Effector memory CD4-positive, alpha-beta T cell (primary cell): ENCODE measurements at places on chromosomes 1 and 21.

DNA sequence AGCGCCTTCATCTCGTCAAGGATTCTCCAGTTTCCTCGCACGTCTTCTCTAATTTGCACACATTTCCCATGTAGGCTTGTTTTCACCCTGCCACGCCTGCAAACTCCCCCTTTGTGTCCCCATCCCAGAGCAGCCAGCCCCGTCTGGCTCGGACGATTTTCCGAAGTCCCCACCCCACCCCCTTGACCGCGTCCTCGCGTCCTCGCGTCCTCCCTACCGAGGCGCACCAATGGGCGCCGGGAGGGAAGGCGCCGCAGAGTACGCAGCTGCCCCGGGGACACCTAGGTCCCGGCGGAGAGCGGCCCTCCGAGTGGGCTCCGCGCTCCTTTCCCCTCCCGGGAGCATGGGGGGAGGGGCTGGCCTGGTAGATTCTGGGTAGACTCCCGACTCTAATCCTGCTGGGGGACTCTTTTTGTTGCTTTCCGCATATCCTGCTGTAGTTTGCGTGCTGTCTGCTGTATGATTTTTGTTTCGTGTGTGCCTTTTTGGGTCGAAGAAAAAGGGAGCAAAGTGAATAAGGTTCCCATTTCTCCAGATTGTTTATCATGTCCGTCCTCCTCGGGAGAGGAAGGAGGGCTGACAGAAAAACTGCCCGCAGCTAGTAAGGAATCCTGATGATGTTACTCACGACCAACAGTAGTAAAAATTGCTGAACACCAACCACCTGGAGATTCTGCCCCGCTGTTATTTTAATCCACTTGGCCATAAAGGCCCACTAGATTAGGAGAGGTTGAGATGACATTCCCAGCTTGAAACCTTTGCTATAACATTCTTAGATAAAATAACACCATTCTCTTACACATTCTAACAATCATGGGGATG lies 1.5 kb downstream of the CACHD1 start:
- DNase-seq = no peak

DNA sequence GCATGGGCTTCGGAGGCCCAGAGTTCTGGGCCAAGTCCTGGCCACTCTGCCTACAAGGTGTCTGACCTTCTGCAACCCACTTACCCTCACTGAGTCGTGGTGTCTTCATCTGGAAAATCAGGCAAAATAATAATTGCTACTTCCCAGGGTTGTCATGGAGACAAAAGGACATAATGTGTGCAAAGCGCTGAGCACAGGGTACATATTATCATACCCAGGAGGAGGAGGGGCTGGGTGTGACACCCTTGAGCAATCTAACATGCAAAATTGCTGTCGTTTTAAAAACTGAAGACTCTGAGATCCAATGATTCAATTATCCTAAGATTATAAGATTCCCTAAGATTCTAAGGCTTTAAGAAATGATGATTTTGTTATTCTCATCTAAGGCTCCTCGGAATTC lies 459.5 kb downstream of the PTPRU start:
- no peak for DNase-seq

DNA sequence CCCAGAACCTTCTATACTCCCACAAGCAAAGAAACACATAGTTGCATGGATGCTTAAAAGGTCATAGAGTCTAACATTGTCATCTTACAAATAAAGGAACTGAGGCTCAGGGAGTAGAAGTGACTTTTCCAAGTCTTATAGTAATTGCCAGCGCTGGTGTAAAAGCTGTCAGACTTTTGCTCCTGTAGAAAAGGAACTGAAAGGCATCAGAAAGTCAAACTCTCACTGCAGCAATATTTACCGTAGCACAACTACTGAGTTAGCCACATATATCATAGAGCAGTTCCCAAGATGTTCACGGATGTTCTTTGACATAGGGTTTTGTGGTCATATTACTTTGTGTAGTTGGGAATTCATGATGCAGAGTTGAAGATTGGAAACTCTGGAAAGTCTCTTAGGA lies 16.6 kb upstream of the USP24 start:
- no peak for DNase-seq

- no peak for DNase-seq
These were observed 61.1 kb downstream of the UBE2T start for GRCh38 chr1:202280595-202280994.

DNA sequence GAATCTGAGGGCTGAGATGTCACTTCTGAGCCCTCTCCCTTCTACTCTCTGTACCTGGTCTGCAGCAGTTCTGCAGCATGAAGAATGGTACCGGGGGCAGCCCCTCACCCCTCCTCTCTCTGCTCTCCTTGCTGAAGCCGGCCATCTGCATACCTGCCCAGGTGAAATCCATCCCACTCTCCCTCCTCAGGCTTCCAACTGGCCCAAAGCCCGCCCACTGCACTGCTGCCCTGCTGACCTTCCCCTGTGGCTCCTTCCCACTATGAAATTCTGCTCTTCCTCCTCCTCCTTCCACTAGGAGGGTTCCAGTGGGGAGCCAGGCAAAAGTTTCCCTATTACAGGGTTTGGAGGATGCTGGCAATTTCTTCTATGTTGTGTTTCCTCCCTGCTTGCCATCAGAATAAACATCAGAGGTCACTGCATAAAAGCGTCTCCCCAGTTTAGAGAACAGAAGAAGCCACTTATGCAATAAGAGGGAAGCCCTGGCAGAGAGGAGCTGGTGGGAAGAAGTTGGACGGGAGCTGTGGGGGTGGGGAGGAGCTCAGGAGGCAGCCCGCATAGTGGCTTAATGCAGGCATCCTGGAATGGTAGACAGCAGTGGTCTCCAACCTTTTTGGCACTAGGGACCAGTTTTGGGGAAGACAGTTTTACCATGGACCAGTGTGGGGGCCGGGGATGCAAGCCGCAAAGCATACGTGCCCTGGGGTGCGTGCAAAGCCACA lies 30.3 kb downstream of the TMCO4 start:
- DNase-seq = no peak

- DNase-seq = no peak
These were observed 7.4 kb downstream of the DOP1B start for GRCh38 chr21:36163750-36164741.

GRCh38 chr1:116432655-116433265 lies 59.7 kb downstream of the ATP1A1 start:
- no peak for DNase-seq

DNA sequence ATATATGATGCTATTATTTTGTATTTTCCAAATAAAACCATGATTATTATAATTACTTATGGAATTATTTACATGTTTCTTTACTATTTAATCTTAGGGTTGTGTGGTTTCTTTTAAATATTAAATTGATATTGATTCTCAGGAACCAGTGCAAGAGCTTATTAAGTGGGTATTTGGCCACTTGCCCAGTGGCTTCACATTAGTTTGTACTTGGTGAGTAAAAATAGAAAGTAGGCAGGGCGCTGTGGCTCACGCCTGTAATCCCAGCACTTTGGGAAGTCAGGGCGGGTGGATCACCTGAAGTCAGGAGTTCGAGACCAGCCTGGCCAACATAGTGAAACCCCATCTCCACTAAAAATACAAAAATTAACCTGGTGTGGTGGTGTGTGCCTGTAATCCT lies 497.1 kb downstream of the PTPRC start:
- DNase-seq = no peak

GRCh38 chr1:180002437-180002836 lies 47.8 kb downstream of the CEP350 start:
- no peak for DNase-seq

DNA sequence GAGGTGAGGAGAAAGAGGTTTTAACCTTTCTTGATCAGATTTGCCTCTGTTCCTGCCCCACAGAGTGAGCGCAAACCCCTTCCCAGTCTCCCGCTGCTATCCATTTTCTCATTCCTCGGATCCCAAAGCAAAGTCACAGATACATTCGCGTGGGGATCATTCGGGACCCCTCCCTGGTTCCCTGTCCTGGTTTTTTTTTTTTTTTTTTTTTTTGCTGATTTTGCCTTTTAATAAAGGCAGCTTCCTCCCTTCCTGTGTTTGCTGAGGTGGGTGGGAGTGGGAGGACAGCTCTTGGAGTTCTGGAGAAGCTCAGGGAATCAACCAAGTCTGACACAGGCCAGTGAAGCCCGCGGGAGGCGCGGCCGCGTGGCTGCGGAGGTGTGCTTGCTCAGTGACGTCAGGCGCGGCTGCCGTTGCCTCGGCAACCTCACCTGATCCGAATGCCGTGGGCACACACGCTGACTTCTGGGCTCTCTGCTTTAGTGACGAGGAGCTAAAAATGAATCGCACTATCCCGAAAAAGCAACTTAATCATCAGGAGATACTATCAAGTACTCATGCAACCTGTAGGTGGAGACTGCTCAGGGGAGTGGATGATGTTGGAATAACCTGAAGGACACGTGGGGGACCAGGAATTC lies 106.4 kb downstream of the TBX19 start:
- DNase-seq = peak; percentile 67

GRCh38 chr1:36691374-36691773 lies 208.7 kb upstream of the CSF3R start:
- DNase-seq = no peak

GRCh38 chr1:171988243-171988885 lies 147.1 kb downstream of the DNM3 start:
- no peak for DNase-seq

GRCh38 chr1:197526736-197527371 lies 248.4 kb downstream of the DENND1B start:
- DNase-seq = no peak

DNA sequence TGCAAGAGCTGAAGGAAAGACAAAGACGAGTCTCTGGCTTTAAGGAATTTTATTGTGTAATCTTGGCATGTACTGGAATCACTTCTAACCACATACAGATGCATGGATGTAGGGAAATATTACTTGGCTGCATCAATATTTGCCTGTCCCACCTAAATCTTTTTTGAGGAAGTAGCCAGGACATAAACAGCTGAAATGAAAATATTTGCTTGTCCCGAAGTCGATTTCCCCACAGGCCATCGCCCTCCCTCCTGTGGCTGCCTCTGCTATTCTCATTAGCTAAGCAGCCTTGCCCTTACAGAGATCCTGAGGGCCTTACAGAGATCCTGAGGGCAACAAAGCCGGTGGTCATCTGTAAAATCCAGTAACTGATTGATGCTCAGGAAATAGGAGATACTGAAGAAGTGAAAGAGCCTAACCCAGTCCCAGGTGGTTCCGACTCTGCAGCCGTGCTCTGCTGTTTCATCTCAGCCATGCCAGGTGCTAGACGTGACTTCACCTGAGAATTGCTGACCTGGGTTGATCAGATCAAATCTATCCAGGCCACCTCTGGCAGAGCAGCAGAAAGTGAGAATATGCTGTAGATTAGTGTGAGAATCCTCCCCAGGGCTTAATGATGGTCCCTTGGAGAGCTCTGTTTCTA lies 25.5 kb downstream of the MAN1C1 start:
- peak; percentile 40 for DNase-seq
